ENCODE measurements at places on chromosomes 1 and 21.

GRCh38 chr1:244294599-244295224, 157.0 kb downstream of the ADSS2 start:
- no peak for DNase-seq

GRCh38 chr1:17816511-17816910, 61.4 kb downstream of the ACTL8 start:
- DNase-seq = no peak

GRCh38 chr1:157348538-157349480, 203.5 kb downstream of the FCRL5 start:
- DNase-seq = no peak

DNA sequence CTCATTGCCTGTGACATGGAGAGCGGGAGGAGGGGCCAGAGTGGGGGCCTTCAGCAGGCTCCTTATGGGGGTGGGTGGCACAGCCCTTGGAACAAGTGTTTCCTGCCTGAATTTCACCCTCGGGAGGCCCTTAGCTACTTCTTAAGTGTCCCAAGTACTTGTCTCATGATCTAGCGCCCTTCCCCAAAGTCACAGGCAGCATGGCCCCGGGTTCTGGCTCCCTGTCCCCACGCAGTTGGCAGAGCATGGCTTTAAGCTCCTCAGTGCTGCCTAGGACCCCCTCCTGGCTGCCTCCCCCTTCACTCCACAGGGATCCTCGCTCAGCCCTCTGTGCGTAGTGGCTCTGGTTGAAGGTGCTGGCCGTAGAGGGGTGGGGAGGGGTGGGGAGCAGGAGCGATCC, 197.2 kb downstream of the CAMTA1 start:
- DNase-seq = no peak

DNA sequence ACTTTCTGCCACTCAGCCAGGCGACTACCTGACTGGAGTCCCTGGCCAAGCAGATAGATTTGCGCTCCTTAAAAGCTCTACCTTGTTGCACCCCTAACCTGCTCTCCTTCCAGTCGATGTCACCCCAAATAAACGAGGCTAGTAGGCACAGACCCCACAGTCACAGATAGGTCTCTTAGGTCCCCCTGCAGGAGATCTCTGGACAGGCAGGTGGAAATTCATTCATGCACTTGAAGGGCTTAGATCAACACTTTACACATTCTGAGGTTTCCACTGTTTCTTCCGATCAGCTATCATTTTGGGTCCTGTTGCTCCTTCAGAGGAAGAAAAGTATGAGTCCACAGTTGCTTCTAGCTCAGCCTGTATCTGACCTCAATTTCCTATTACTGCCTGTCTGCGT, 272.6 kb upstream of the FMN2 start:
- no peak for DNase-seq

DNA sequence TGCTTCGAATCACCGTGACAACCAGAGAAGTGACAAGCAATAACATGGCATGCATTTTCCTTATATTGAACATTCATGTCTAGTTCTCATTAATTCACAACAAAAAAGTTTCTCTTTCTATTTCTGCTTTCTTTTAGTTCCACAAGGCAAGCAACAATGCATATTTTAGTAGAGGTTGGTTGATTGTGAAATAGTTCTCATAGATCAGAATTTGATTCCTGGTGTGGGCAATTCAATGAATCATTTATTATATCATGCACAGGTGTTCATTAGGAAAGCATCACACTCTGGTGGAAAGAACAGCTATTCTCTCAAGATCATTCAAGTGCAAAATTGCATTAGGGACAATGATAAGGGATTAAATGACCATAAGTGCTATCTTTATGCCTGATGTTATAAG, 980.9 kb downstream of the BRINP3 start:
- no peak for DNase-seq

DNA sequence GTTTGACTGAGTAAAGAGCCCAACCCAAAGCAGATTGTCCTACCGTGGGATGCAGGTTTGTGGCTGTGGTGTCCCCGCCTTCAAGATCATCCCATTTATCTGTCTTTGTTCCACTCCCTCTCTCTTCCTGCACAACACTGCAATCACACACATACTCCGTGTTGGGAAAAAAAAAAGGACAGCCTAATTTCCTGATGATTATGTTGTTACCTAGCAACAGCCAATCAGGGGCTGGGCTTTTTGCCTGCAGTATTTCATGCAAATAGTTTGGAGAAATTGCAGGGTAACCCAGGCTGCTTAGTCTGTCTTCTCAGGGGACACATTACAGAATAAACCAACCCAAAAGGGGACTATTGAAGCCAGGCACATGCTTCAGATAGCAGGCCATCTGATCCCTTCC, 38.3 kb downstream of the PHC2 start:
- DNase-seq = no peak

- DNase-seq = no peak
Observed at GRCh38 chr1:169027607-169028320, 78.7 kb upstream of the ATP1B1 start.

DNA sequence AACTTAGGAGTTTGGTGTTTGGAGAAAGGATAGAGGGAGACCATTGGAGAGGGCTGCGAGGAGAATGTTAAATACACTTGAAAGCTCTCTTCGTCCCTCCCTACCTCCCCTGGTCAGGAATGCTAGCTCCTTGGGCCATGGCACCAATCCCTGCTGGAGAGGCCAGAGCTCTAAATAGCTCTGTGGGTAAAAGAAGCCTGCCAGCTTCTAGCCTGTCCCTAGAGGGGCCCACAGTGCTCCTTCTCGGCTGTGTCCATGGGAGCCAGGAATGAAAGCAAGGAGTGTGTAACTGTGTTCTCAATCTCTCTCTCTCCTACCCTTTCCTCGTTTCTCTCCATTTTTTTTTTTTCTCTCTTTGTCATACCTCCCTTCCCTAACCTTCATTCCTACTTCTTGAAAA, at the start of gene CCDC190:
CCDC190 (minus strand) TSS at position 75 of the 400 bp plus-strand sequence. CDS start 1,529 bp downstream, outside the sequence.
- DNase-seq = no peak

DNA sequence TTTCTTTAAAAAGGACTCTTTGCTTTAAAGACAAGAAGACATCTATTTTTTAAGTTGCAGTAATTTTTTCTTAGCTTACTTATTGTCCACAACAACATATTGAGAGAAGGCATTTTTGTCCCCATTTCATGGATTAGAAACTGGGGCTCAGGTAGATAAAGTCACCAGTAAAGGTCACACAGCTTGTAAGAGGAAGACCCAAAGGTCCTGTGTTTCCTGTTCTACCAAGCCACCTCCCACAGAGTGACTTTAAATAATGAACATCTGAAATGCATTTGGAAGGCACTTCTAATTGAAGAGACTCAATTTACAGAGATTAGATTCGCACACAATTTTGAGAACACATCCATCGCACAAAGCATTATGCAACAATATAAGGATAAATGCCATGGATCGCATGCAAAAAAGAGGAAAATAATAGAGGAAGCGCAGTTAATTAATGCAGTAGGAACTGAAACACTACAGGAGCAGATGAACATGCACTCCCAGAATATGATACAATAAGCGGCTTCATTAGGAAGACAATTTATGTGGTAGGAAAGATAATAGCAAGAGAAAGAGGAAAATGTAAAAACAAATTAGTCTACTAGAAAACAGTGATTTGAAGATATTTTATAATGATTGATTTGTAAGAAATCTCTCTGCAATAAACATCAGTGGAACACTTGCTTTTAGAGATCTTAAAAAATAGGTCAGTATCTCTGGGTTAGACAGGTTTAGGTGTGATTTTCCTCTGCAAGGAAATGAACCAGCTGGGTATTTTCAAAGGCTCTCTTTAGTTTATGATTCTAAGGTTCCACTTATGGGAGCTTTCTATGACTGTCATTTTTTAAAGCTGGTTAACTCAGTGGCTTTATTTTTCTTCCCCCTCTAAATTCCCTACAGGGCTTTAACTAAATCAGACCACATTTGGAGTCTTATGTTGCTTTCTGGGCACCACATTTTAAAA, 27.1 kb upstream of the CD2 start:
- DNase-seq = no peak

DNA sequence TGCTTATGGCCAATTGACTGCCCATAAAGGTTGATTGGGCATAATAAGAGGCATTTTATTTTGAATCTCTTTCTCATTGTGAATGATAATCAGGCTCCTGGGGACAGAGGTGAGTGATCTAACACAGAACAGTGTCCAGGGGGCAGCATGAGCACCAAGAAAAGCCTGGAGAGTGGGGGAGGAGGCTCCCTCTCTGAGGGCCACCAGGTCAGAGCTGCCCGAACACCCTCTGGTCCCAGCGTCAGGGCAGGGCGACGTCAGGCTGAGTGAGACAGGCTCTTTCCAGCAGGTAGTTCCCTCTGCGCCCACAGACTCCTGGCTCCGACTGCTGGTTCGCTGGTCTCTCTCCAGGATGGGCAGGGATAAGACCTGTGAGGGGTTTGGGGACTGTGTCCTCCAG, 250.2 kb upstream of the C1orf174 start:
- DNase-seq = no peak

GRCh38 chr1:24415910-24416665, 486 bp downstream of the NIPAL3 start:
- peak; percentile 7 for DNase-seq

GRCh38 chr21:42459082-42459460, 37.0 kb downstream of the RSPH1 start:
- DNase-seq = no peak

DNA sequence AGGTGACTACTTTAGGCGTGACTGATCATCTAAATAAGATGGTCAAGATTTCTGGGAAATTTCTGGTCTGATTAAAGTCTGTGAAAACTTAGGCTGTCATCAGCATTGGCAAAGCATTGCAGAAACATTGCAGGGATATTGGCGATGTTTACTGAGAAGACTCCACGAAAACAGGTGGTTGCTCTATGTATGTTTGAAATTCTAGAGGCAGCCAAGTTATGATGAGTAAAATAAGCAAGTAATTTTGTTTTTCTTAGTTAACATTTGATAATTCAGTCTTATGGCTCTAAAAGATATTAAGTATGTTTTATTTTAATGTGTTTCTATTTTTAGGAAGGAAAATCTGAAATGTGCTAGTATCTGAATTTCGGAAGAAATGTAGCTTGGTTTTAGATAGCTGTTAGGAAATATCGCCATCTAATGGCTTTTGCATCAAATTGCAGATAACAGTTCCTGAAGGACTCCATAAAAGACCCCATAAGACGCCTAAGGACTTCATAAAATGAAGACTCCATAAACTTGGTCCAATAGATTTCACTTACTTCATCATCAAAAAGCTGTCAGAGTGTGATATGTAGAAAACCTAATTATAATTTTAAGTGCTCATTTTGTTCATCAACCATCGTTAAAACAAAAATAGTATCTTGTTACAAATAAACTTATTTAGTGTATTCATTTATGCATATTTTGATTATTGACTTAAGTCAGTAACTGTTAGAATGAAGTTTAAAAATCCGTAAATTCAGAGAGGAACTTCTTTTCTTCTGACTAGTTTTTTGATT, 344.6 kb downstream of the RYR2 start:
- DNase-seq = no peak

- no peak for DNase-seq
Observed at GRCh38 chr1:54569339-54569738, 21.3 kb downstream of the ACOT11 start.

DNA sequence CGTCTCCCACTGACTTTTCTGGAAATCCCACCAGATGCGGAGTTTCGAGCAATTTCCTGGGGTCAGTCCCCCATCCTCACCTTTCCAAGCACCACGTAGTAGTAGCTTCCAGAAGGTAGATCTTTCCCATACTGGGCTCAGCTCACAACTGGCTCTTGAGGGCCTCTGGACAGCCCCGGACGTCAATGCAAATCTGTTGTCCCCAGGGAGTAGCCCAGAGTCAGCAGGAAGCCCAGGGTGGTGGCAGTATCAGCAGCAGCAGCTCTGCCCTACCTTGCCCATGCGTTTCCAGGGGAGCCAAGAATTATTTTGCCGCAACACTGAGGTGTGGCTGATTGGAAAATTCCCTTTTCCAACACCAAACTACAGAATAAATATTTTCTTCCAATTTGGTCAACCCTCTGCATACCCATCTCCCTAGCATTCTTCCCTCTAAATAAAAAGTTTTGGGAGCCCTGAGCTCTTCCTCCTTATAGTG, 70.3 kb downstream of the CD46 start:
- DNase-seq = no peak

GRCh38 chr1:230708631-230709580, 5.0 kb downstream of the AGT start:
- no peak for DNase-seq

- DNase-seq = no peak
Observed at GRCh38 chr1:62707744-62708120, 19.5 kb upstream of the DOCK7 start.

DNA sequence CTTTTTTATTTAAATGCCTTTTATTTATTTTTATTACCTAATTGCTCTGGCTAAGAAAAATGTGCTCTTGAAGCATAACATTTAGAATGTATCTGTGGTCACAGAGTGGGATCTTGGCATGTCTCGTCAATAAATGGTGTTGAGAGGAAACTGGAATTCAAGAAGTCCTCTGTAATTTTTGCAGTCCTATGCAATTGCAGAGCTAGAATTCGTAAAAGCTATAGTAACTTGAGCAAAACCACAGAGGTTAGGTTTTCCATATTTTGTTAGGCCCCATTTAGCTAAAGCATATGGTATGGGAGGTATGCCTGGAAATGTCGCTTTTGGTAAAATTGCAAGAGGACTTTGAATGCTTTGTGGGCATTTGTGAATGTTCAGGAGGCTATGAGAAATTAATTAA, 466.7 kb upstream of the NFIA start:
- no peak for DNase-seq

DNA sequence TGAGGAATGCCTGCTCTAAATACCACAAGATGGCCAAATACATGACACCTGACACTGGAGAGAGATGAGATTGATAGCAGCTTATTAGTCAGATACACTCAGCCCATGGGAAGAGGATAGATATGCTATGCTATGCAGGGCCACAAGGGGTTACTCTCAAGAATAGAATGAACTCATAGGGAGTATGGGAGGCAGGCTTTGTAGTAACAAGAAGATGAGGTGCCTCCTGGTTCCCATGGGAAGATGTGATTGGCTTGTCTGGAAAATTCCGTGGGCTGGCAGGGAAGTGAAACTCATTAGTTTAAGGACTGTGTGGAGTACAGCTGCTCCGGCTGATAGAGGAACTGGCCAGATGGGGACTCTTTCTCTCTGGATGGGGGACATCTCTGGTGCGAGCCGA, 16.5 kb downstream of the CCDC30 start:
- no peak for DNase-seq

DNA sequence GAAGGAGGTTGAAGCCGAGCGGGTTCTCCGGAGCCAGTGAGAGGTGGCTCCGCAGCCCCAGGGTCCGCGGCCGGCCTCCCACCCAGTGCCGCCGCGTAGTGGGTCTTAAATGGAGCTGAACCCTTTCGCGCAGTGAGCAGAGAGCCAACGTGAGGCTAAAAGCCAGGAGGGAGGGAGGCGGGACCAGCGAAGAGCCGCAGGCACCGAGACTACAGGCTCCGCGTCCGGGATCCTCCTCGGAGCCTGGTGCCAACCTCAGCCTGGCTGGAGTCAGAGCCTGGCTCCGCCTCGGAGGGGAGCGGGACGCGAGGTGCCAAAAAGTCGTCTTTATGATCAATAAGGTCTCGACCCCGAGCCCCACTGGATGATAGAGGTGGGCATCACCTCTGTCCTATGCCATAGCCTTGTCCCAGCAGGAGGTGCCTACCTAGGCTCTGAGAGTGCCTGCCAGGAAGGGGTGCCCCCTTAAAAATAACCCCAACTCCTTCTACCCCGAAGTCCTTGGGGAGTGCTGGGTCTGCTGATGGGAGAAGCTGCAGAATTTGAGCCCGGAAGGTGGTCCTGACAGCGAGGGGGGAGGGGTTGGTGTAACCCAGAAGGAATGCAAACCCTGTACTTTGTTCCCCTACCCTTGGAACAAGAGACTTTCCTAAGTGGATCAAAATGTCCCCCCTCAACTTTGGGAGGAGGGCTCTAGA, 1.6 kb downstream of the IGSF21 start:
- no peak for DNase-seq

GRCh38 chr1:41658431-41659158, 174.1 kb upstream of the EDN2 start:
- DNase-seq = no peak
